ENCODE measurements at places on chromosomes 16 and 17. TPM values are rescaled to one million over a fixed set of nuclear protein-coding genes. Genes with fewer than 3 reads are reported as not detected.

PERCC1 gene
- total RNA-seq = not detected

OR3A2 gene
- not detected for total RNA-seq

HAS3 gene
- total RNA-seq = 0.86 TPM

MYH2 gene
- not detected for total RNA-seq

ALOX12B gene
- total RNA-seq = not detected

MYL11 gene
- total RNA-seq = 1.4 TPM

RAB26 gene
- total RNA-seq = 1.1 TPM

KRT32 gene
- not detected for total RNA-seq

DNA sequence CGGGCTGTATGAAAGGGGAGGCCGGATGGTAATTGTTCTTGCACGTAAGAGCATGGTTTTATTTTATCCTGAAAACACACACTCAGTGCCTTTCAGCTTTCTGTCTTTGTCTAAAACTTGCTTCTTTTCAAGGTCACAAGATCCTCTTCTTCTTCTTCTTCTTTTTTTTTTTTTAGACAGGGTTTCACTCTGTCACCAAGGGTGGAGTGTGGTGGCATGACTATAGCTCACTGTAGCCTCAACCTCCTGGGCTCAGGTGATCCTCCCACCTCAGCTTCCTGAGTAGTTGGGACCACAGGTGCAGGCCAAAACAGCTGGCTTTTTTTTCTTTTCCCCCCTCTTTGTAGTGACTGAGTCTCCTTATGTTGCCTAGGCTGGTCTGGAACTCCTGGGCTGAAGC lies 15.9 kb upstream of the ZNF629 start:
- no peak overlapping the region for H3K4me3 ChIP-seq
- peak overlapping the region; percentile 41 for H3K27ac ChIP-seq
- H3K27me3 ChIP-seq = no peaks in the 10 kb centered on the region
- H3K4me1 ChIP-seq = peaks cover 12% of the 10 kb centered on the region

DNA sequence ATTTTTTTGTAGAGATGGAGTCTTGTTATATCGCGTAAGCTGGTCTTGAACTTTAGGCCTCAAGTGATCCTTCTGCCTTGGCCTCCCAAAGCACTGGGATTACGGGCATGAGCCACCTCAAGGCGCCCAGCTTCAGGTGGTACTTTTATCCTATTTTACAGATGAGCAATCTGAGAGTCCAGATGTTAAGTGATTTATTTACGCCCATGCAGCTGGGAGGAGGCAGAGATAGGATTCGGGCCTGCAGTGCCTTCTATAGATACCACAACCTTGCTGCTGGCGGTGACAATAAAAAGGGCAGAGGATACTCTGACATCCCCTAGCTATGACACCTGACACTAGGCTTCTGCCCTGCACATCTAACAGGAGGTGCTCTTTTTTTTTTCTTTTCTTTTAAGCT lies 4.3 kb upstream of the KRT12 start:
- H3K27me3 ChIP-seq = no peaks in the 10 kb centered on the region
- no peaks in the 10 kb centered on the region for H3K36me3 ChIP-seq
- H3K4me1 ChIP-seq = peaks cover 19% of the 10 kb centered on the region
- no peak overlapping the region for H3K27ac ChIP-seq

GRCh38 chr16:24424364-24424763 lies 115.0 kb upstream of the RBBP6 start:
- H3K4me3 ChIP-seq = no peak overlapping the region
- no peak overlapping the region for H3K27ac ChIP-seq
- no peaks in the 10 kb centered on the region for H3K36me3 ChIP-seq
- H3K4me1 ChIP-seq = no peaks in the 10 kb centered on the region
- DNase-seq = no peak

- no peak overlapping the region for H3K4me3 ChIP-seq
- no peaks in the 10 kb centered on the region for H3K4me1 ChIP-seq
- no peaks in the 10 kb centered on the region for H3K27me3 ChIP-seq
Observed at GRCh38 chr16:74466872-74467271, 45.6 kb upstream of the CLEC18B start.

- H3K36me3 ChIP-seq = no peaks in the 10 kb centered on the region
- no peak for DNase-seq
- H3K4me3 ChIP-seq = no peak overlapping the region
- H3K4me1 ChIP-seq = peaks cover 13% of the 10 kb centered on the region
Observed at GRCh38 chr16:31219154-31219741, 2.3 kb upstream of the PYDC1 start.

- H3K27ac ChIP-seq = peak overlapping the region; percentile 89
- no peak overlapping the region for H3K4me3 ChIP-seq
- peaks cover under 1% of the 10 kb centered on the region for H3K36me3 ChIP-seq
- DNase-seq = no peak
Observed at GRCh38 chr16:1528921-1529537, 4.4 kb upstream of the TMEM204 start.

GRCh38 chr16:58842156-58842555 lies 108.0 kb upstream of the GOT2 start:
- H3K36me3 ChIP-seq = no peaks in the 10 kb centered on the region
- H3K27me3 ChIP-seq = peaks cover 5% of the 10 kb centered on the region
- H3K27ac ChIP-seq = no peak overlapping the region
- DNase-seq = no peak
- no peak overlapping the region for H3K4me3 ChIP-seq

DNA sequence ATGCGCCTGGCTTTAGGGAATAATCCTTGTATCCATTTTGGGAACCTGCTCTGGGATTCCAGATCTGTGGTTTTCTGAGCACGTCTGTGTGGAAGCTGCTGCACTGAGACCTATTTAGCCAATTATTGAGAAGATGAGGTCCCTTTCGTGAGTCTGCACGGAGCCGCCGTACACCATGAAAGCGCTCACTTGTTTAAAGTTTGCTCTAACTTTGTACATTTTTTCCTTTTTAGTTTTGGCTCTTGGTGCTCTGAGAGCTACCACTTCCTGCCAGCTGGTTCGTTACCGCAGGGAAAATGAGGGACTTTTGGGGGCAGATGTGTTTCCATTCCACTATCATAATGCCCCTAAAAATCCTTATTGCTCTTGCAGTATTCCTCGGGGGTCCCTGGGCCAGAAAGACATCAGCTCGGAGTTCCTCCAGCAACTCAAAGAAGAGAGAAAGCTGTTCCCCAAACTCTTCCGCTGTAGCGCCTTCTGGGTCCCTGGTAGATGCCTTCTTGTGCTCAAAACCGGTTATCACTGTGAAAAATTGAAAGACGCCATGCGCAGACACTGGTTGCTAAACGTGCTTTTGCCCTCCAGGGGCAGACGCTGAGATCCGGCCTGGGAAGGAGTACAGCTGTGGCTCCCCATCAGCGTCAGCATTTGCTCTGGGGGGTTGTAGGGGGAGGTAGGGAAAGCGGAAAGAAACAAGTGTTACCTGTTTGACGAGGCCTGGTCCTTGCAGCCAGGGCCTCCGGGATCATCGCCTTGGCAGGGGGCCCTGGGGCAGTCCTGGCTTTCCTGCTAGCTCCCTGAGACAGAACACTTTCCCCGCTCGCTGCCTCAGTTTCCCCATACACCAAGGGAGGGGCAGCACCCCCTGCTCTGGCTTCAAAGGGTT lies 238.1 kb downstream of the MRTFB start:
- peaks cover 64% of the 10 kb centered on the region for H3K27me3 ChIP-seq
- H3K4me3 ChIP-seq = no peak overlapping the region
- H3K27ac ChIP-seq = no peak overlapping the region
- no peaks in the 10 kb centered on the region for H3K36me3 ChIP-seq
- peaks cover 20% of the 10 kb centered on the region for H3K4me1 ChIP-seq

- no peaks in the 10 kb centered on the region for H3K27me3 ChIP-seq
- H3K36me3 ChIP-seq = peaks cover 48% of the 10 kb centered on the region
- H3K27ac ChIP-seq = no peak overlapping the region
- DNase-seq = no peak
- H3K4me3 ChIP-seq = no peak overlapping the region
- H3K4me1 ChIP-seq = no peaks in the 10 kb centered on the region
Observed at GRCh38 chr16:926715-927114, 44.1 kb downstream of the LMF1 start.

- H3K4me3 ChIP-seq = peak overlapping the region; percentile 99
- peaks cover 12% of the 10 kb centered on the region for H3K36me3 ChIP-seq
- H3K27me3 ChIP-seq = peaks cover under 1% of the 10 kb centered on the region
- H3K27ac ChIP-seq = peak overlapping the region; percentile 100
- peak; percentile 42 for DNase-seq
Observed at GRCh38 chr16:9092978-9093344, 1.5 kb downstream of the HAPSTR1 start.

DNA sequence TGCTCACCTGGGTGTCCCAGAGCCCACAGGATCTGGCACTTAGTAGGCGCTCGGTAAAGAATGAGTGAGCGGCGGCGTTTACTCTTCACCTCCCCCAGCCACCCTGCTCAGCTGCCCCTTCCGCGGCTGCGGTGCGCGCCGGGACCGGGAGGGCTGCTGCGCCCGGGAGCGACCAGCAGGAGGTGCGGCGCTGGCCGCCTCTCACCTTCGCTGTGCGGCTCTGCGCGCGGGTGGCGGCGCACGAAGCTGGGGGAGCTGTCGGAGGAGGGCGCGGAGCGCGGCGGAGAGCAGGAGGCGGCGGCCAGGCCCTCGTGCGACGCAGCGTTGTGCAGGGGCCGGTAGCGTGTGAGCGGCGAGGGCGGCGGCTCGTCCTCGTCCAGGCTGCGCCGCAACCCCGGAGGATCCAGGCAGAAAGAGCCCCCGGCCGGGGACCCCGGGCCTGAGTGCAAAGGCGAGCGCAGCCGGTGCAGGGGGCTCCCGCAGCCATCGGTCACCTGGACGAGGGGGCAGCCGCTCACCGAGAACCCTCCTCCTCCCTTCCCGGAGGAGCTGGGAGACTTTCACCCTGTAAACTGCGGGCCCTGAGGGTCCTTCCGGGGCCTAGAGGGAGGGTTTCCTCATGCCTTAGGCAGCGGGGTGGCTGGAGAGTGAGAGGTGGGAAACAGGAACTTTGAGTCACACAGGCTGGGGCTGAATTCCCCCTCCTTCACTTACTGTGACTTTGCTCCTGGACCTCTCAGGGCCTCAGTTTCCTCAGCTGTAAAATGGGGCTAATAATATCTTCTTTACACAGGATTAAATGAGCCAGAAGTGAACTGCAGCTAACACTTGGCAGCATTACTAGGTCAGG lies 12.5 kb downstream of the SAMD14 start:
- H3K36me3 ChIP-seq = peaks cover 4% of the 10 kb centered on the region
- H3K4me1 ChIP-seq = peaks cover 10% of the 10 kb centered on the region
- no peak overlapping the region for H3K27ac ChIP-seq
- H3K27me3 ChIP-seq = peaks cover 20% of the 10 kb centered on the region

DNA sequence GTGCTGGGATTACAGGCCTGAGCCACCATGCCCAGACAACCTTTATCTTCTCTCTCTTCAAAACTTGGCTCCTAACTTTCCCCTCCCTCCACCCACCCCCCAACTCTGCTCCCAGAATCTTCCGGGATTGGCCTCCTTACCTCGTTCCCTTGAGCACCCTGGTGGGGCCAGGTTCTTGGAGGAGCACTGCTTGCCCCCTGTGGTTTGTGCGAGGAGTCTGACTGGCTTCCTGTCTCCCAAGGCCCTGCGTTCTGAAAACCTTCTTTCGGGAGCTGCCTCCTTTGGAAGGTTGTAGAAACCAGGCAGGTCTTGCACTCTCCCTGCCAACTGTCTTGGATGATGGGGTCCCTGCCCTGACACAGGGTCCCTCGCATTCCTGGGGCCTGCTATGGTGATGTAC lies 19.8 kb downstream of the PLXDC1 start:
- no peak overlapping the region for H3K27ac ChIP-seq
- H3K4me3 ChIP-seq = no peak overlapping the region
- peaks cover under 1% of the 10 kb centered on the region for H3K36me3 ChIP-seq
- H3K4me1 ChIP-seq = no peaks in the 10 kb centered on the region

GRCh38 chr16:19861811-19862327 lies 22.8 kb downstream of the GPRC5B start:
- H3K27me3 ChIP-seq = no peaks in the 10 kb centered on the region
- no peak overlapping the region for H3K4me3 ChIP-seq
- H3K27ac ChIP-seq = no peak overlapping the region
- DNase-seq = no peak
- peaks cover 13% of the 10 kb centered on the region for H3K4me1 ChIP-seq

- DNase-seq = no peak
- H3K4me1 ChIP-seq = peaks cover 27% of the 10 kb centered on the region
- peaks cover 5% of the 10 kb centered on the region for H3K36me3 ChIP-seq
- H3K27ac ChIP-seq = peak overlapping the region; percentile 86
- H3K27me3 ChIP-seq = no peaks in the 10 kb centered on the region
Observed at GRCh38 chr17:37301288-37301687, 74.5 kb upstream of the C17orf78 start.

- no peak for DNase-seq
- no peak overlapping the region for H3K4me3 ChIP-seq
- no peaks in the 10 kb centered on the region for H3K27me3 ChIP-seq
- H3K36me3 ChIP-seq = peaks cover 6% of the 10 kb centered on the region
- H3K27ac ChIP-seq = no peak overlapping the region
- H3K4me1 ChIP-seq = no peaks in the 10 kb centered on the region
Observed at GRCh38 chr17:27624539-27624938, 6.4 kb upstream of the LGALS9 start.

GRCh38 chr17:81322271-81323082 lies 27.4 kb upstream of the SLC38A10 start:
- no peaks in the 10 kb centered on the region for H3K36me3 ChIP-seq
- no peak for DNase-seq
- no peak overlapping the region for H3K4me3 ChIP-seq
- peaks cover 30% of the 10 kb centered on the region for H3K4me1 ChIP-seq

GRCh38 chr17:81523402-81524038 lies 4.7 kb upstream of the FSCN2 start:
- H3K27ac ChIP-seq = no peak overlapping the region
- H3K36me3 ChIP-seq = no peaks in the 10 kb centered on the region
- no peak for DNase-seq
- H3K27me3 ChIP-seq = peaks cover 9% of the 10 kb centered on the region
- peaks cover 12% of the 10 kb centered on the region for H3K4me1 ChIP-seq
- no peak overlapping the region for H3K4me3 ChIP-seq

GRCh38 chr17:35709874-35710273 lies 21.6 kb upstream of the RASL10B start:
- H3K27ac ChIP-seq = no peak overlapping the region
- no peaks in the 10 kb centered on the region for H3K27me3 ChIP-seq
- DNase-seq = no peak
- peaks cover 12% of the 10 kb centered on the region for H3K36me3 ChIP-seq

GRCh38 chr17:9899280-9900043 lies 5.6 kb downstream of the RCVRN start:
- DNase-seq = no peak
- H3K27ac ChIP-seq = no peak overlapping the region
- H3K4me1 ChIP-seq = peaks cover 15% of the 10 kb centered on the region
- no peaks in the 10 kb centered on the region for H3K36me3 ChIP-seq
- no peak overlapping the region for H3K4me3 ChIP-seq

GRCh38 chr17:13374203-13375143 lies 227.3 kb downstream of the HS3ST3A1 start:
- H3K27ac ChIP-seq = peak overlapping the region; percentile 6
- H3K4me3 ChIP-seq = no peak overlapping the region
- no peak for DNase-seq
- no peaks in the 10 kb centered on the region for H3K27me3 ChIP-seq
- H3K4me1 ChIP-seq = peaks cover 27% of the 10 kb centered on the region

- H3K4me1 ChIP-seq = peaks cover 8% of the 10 kb centered on the region
- H3K27ac ChIP-seq = no peak overlapping the region
- peaks cover 65% of the 10 kb centered on the region for H3K27me3 ChIP-seq
- no peak overlapping the region for H3K4me3 ChIP-seq
- H3K36me3 ChIP-seq = no peaks in the 10 kb centered on the region
Observed at GRCh38 chr16:25093208-25094061, 18.1 kb upstream of the LCMT1 start.

- H3K4me1 ChIP-seq = peaks cover 12% of the 10 kb centered on the region
- no peak overlapping the region for H3K4me3 ChIP-seq
- H3K36me3 ChIP-seq = peaks cover 34% of the 10 kb centered on the region
- no peaks in the 10 kb centered on the region for H3K27me3 ChIP-seq
- no peak overlapping the region for H3K27ac ChIP-seq
Observed at GRCh38 chr17:37162800-37163199, 213.0 kb upstream of the C17orf78 start.

- no peaks in the 10 kb centered on the region for H3K36me3 ChIP-seq
- no peak overlapping the region for H3K4me3 ChIP-seq
- H3K4me1 ChIP-seq = peaks cover 2% of the 10 kb centered on the region
- no peak overlapping the region for H3K27ac ChIP-seq
- DNase-seq = no peak
Observed at GRCh38 chr17:37168731-37169353, 206.9 kb upstream of the C17orf78 start.

Measured in mesothelial cell of epicardium (in vitro differentiated cells).